ENCODE measurements at places on chromosomes 3 and 15. TPM values are rescaled to one million over a fixed set of nuclear protein-coding genes. Genes with fewer than 3 reads are reported as not detected.

GRCh38 chr3:57956833-57957174 is 51.4 kb upstream of the FLNB start:
- H3K4me3 ChIP-seq: no peak overlapping the region
- peaks cover 13% of the 10 kb centered on the region for H3K4me1 ChIP-seq
- no peak for DNase-seq
- no peaks in the 10 kb centered on the region for H3K36me3 ChIP-seq
- H3K27me3 ChIP-seq: no peaks in the 10 kb centered on the region
- no peak overlapping the region for H3K27ac ChIP-seq

- H3K27ac ChIP-seq: no peak overlapping the region
- H3K4me3 ChIP-seq: no peak overlapping the region
- peaks cover 17% of the 10 kb centered on the region for H3K4me1 ChIP-seq
- H3K36me3 ChIP-seq: no peaks in the 10 kb centered on the region
- no peak for DNase-seq
Observed at GRCh38 chr3:168884353-168884903, 779.1 kb downstream of the MECOM start.

- peak; percentile 70 for DNase-seq
- peak overlapping the region; percentile 85 for H3K27ac ChIP-seq
- no peaks in the 10 kb centered on the region for H3K36me3 ChIP-seq
- peak overlapping the region; percentile 97 for H3K4me3 ChIP-seq
- no peaks in the 10 kb centered on the region for H3K27me3 ChIP-seq
- H3K4me1 ChIP-seq: peaks cover 35% of the 10 kb centered on the region
Observed at GRCh38 chr3:98901119-98901391, 440 bp downstream of the DCBLD2 start.

MESP1 gene
- total RNA-seq: 0.41 TPM
